ENCODE measurements at places on chromosomes 3 and 15. TPM values are rescaled to one million over a fixed set of nuclear protein-coding genes. Genes with fewer than 3 reads are reported as not detected.

DNA sequence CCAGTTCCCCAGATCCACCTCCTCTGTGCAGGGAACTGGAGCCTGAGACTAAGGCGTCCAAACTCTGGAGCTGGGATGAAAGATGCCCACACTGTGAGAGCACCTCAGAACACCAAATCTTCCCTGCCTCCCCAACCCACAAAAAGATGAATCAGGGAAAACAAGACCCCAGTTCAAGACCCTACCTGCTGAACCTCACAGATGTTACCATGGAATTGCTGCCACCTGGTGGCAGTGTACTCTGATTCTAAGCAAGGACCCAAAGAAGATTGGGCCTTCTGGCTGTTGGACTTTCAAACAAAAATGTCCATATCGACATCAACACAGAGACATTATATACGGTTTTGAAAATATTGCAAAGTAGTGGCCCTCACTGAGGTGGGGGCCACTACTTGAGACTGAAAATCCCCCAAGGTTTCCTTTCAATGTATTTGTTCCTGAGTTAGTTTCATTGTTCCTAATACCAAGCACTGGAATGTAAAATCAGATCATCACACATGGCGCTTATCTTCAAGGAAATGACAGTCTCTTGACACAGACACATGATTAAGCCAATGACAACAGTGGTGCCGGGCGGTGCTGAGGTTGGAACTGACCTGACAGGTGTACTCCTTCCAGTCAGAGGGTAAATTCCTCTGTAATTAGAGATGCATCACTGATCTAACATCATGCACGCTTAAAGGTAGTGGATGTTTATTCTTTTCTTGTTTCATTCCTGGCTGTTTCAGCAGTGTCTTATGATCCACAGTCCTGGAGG, 67.6 kb downstream of the SLC6A11 start:
- no peak for DNase-seq

MST1 gene
- 3.5 TPM for total RNA-seq

IL17RD gene
- 2.8 TPM for total RNA-seq

PARL gene
- 62.2 TPM for total RNA-seq

DNA sequence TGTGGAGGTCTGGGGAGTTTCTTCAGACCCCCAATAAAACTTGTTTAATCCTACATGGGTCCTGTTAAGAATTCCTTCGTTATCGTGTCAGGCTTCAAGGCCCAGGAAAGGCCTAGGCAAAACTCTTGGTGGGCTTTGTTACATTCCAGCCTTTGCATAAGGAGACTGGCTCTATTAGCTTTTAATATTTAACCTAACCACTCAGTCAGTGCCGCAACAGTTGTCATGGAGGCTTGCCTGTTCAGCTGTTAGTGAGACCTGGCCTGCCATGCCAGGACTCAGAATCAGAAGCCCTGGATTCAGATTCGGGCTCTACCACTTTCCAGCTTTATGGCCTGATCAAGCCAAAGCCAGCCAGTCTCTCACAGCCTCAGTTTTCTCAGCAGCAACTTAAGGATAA, 19.6 kb downstream of the EIF1B start:
- DNase-seq: no peak

GRCh38 chr3:160616311-160616710, 50.9 kb upstream of the KPNA4 start:
- DNase-seq: no peak

PRR20G gene
- total RNA-seq: not detected

LSAMP gene
- 2.5 TPM for total RNA-seq

DNA sequence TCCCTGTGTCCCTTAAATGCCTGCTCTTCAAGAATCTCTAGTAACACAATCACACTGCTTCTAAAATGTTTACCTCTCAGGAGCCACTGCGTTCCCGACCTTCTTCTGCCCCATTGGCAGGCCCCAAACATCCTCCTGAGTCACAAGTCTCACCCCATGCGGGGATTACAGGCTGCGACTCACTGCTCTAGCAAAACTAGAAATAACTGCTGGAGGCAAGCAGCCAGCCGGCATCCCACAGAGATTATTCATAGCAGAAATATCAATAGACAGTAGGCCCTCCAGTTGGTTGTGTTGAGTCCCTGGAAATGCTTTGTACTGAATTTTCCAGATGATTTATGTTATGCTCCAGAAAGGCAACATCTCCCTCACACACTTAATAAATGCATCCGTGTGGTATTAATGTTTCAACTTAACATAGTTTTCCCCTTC, 64.8 kb downstream of the RFTN1 start:
- peak; percentile 83 for DNase-seq

- DNase-seq: peak; percentile 83
These were observed 34.5 kb downstream of the KLF13 start for GRCh38 chr15:31360843-31361763.

DNA sequence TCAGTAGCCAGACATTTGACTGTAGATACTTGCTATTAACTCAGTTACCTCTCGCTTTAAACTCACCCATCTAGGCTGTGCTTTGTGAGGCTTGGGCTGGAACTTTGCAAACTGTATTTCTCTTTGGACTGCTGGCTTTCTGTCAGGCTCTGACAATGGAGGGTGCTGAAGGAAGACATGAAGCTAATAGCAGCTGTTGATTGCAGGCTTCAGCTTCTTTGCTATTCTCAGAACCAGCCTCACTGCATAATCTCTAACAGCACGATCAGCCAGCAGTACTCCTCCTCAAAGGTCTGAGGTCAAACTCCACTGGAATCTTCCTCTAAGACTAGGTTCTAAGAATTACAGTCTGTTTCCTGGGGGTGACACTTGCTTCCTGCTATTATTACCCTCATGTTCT, 295.6 kb downstream of the ZBBX start:
- no peak for DNase-seq

DNA sequence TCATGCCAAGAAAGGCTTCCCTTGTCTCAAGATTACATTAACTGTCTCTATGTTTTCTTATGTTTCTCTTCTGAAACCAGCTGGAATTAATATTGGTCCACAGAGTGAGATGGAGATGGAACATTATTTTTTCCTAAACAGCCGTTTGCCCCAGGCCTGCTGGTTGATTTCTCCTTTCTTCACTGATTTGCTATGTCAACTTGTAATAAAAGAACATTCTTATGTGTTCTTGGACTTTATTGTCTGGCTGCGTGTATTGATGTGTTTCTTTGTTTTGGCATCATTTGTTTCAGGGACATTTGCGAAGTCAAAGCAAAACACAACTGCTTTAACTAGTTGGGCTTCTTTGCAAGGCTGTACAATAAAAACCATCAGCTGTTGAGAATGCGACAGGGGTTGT, 168.5 kb downstream of the FAM43A start:
- no peak for DNase-seq

STAC gene
- not detected for total RNA-seq

DNA sequence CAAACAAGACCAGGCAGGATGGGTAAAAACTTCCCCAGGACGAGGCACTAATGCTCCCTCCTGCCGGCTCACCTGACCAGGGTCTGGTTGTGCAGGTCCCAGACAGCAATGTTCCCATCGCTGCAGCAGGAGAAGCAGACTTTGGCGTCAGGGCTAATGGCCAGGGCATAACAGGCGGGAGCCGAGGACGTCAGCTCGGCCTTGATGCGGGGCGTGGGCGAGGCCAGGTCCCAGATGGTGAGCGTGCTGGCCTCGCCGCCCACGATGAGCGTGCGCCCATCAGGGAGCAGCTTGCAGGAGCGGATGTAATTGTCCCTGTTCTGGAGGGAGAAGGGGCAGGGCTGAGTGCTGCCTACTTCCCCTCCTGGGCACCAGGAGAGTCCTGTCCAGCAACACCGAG, 43.4 kb downstream of the TLE3 start:
- DNase-seq: peak; percentile 22

DNA sequence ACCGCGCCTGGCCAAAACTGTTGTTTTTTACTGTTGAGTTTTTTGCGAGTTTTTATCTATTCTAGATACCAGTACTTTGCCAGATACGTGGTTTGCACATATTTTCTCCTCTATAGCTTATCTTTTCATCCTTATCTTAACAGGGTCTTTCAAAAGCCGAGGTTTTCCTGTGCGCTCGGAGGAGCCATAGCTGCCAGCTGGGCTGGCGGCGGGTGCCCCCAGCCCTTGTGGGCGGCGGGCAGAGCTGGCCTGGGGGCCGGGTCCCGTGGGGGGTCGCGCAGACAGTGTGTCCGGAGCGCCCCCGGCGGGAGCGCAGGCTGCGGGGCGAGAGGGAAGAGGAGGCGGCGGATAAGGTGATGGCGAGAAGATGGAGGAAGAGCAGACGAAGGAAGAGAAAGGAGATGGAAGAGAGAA, 11.1 kb upstream of the EIF4A2 start:
- DNase-seq: no peak

- DNase-seq: no peak
These were observed 19.6 kb downstream of the FLNB start for GRCh38 chr3:58027704-58028317.

SAMD7 gene
- total RNA-seq: not detected

IGSF11 gene
- 9.3 TPM for total RNA-seq

DNA sequence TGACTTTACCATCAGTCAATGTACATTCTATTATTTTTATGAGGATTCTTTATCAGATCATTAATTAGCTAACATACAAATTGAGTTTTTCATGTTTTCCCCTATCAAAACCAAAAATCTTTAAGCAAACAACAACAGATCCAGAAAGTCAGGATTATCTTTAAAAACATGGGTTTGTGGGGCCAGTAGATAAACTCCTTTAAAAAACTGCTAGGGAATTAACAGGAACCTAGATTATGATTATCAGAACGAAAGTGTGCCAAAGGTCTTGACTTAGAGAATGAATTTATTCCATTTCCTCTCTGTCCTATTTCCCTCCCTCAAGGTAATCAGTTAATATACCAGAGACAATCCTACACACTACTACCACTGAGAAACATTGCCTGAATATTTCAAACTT, 13.2 kb upstream of the CCDC13 start:
- no peak for DNase-seq

DAPK2 gene
- 83.5 TPM for total RNA-seq

DNA sequence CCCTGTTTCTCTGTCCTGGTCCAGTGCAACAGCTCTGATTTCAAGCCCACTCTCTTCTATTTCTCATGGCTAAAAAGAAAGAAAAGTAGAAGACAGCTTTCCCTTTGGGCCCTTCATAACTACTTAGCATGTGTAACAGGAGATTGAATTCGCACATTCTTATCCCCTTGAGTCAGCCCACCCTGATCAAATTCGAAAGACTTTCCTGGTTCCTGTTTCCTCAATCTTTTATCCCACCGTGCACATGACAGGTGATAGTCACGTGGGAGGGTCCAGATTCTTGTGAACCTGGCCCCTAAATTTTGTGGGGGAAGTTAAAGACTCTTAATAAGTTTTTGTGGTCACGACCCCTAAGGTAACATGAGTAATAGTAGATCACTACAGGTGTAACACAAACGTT, 4.7 kb upstream of the CCDC54 start:
- no peak for DNase-seq

DNA sequence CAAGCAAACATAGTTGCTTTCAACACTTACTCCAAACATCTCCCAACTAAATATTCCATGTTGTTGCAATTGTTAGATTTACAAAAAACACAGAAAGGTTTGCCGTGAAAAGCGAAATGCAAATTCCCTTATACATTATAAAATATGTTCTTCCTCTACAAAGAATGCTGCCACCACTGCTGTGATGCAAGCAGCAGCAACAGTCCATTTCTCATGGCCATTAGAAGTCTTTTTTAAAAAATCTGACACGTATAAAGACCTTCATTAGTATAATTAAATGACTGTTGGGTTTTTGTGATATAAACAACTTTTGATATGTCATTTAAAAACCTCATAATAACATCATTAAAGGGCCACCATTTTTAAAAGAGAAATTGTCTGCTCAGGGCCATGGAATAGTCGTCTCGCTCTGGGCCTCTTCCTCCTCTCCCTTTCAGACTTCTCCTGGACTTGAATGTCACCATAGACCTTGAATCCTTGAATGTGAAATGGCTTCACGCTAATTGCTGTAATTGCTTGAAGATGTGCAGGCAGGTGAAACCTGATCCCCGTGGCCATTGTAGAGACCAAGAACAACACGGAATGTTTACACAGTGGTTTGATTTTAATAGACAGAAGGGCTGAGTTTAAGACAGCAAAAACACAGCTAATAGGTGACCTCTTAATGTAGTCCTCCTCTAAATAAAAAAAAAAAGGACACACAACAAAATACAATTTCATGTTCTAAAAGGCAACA, 450.4 kb downstream of the FOXP1 start:
- DNase-seq: no peak

DNA sequence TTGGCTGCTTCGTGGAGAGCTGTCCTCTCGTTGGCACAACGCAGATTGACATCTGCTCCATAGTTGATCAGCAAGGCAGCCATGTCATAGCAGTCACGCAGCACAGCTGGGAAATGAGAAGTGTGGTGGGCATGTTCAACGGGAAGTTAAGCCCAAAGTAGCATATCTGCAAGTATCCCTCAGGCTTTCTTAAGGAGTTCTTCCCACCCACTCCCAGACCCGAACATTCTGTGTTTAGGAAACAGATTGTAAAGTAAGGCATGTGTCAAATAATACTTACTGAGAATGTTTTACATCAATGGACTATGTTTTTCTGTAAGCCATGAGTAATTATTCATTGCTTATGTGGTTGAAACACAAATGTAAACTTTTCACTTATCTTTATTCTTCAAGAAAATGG, 9.2 kb downstream of the ASB14 start:
- DNase-seq: no peak
